CD4-positive, alpha-beta T cell treated with Interleukin-17A for 4 hours (primary cell): ENCODE measurements at places on chromosomes 1 and 21.

DNA sequence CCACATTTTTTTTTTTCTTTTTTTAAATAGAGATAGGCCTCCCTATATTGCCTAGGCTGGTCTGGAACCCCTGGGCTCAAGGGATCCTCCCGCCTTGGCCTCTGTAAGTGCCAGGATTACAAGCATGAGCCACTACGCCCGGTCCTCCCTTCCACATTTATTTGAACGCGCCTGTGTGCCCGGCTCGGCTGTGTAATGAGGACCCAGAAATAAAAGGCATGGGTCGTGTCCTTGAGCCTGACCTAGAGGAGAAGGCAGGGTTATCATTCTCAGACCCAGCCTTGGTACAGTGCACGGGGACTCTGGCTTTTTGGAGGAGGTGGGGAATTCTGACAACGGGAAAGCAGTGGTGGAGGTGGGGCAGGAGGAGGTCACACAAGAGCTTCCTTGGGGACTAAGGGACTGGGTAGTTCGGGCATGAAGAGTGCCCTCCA, 841 bp downstream of the CENPF start:
- no peak for DNase-seq

DNA sequence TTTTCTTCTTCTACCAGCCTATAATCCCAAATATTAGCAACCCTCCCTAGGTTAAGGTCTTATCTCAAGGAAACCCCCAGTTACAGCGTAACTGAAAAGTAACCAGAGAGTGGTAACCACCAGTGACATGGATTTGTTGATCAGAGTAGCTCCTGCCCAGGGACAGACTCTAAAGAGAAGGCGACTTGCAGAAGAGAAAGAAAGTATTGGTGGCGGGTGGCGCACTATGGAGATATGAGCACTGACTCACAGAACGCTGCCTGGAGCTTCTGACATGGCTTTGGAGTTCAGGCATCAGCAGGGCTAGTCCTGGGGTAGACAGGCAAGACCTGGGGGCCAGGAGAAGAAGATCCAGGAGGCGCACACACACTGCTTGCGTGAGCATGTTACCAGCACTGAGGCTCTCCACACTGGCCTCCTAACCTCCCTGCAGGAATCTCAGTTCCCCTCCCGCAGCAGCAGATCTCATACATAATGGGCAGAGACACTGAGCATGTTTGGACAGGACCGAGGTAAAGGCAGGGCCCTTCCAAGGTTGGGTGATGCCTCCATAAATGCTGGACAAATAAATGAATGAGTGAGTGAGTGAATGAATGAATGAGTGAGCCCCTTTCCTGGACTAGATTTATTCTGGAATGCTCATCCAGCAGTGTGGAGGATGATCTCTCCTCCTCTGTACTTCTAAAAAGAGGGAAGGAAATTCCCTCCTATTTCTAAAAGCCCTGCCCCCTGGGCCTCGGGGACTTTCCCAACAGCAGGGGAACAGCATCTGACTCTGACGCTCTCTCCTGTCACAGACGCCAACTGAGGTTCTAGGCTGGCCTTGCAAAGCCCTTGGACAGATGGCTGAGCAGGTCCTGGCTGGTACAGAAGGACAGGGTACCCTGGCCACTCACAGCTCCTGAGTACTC, 175.5 kb downstream of the CLIC6 start:
- DNase-seq, result no peak

DNA sequence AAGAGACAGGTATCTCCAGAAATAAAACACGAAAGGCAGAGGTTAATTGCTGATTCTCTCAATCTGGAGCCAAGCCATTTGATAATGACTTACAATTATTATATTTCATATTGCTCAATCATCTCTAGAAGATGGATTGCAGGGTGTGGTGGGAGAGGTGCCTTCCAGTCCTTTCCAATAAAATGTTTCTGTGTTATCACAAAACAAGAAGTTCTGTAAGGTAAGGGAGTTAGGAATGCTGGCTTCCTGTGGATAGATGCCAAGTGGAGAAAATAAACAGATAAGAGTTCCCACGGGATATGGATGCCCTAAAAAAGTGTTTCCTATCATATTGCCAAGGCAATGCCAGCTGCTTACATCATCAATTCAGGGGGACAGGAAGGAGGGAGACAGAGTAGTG, 7.2 kb upstream of the CCN1 start:
- DNase-seq, result no peak

DNA sequence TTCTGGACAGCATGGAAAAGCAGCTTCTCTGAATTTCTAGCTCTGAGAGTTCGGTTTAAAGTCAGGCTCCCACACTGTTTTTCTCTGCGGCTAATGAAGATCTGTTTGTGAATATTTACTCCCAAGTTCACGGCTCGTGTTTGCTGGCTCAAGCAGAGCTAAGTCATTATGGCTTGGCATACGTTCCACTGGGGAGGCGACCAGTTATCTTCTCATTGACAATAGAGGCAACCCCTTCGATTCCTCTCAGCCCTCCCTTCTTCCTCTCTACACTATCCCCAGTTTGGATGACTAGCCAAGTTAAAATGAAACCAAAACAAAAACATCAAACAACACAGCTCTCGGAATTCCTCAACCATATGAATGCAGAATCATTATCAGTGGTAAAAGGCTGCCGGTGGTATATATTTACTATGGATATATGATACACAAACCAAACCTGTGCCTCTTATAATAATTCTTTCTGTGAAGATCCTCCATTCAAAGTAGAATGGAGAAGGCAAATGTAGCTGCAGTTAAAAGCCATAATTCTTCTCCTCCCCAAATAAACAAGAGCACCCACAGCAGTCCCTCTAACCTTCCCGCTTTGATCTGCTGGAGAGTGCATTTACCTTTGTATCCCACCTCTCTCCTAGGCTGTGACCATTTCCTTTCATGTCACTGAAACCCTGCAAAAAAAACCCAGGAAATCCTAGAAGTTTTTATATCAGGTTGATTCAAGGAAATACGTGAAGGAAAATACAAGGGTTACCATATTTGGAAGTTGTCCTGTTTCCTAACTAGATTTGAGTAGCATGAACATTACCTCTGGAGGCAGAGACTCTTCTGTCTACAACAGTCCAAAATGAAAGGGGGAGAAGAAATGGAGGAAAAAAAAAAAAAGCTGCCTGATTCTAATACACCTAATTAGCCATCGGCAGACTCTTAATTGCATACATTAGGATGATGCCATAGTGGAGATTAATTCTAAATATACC, 108.3 kb upstream of the USH2A start:
- no peak for DNase-seq

GRCh38 chr21:34362670-34363069, 1.1 kb upstream of the KCNE2 start:
- DNase-seq, result no peak

DNA sequence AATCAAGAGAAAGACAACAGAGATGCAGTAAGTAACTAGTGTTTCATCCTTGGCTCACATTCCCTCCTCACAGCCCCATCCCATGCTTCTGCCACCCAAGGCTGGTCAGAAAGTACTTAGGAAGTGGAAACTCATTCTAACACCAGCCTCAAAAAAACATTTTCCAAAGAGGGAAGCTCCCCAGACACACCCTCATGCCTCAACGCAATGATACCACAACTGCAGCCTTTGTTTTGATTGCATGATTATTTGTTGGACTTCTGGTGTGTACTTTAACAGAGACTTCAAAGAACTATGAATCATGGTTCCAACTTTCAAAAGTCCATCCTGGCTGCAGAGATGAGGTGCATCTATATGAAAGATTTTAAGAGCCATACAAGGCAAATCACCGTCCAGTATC, 45.2 kb upstream of the KCNA3 start:
- no peak for DNase-seq

DNA sequence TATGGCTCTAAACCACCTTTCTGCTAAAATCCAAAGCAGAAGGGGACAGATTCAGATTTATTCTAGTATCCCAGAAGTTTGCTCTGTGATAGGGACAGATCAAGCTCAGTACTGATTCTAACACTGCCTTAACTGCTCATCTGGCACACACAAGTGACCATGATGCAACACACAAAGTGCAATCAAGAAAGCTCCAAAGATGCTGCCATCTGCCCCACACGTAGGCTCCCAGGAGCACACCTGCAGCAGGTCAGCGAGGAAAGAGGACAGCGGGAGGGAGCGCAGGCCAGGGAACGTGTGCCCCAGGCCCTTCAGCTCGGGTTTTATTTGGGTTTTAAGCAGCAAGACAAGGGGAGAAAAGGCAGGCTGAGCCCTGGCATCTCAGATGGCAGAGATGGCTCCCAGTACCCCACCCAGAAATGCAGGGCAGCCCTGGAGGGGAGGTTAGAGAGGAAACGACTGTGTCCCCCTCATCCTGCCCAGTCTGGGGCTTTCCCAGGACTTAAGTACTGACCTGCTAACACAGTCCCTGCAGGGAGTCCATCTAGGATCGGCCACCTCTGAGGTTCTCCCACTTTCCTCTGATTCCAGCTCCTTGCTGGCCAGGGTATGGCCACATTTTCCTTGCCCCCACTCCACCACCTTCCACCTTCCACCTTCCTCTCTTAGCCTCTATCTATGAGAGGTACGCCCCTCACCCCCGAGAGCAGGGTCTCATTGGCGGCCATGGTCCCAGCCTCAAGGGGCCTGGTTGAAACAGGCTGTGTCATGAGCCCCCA, 1.2 kb downstream of the TRIM11 start:
- no peak for DNase-seq

- DNase-seq, result no peak
These were observed 1.8 kb downstream of the RER1 start for GRCh38 chr1:2393471-2393877.

GRCh38 chr1:46411601-46412341, 17.7 kb downstream of the FAAH start:
- DNase-seq, result no peak

GRCh38 chr1:95407131-95407885, 173.3 kb downstream of the RWDD3 start:
- DNase-seq, result no peak

GRCh38 chr21:36034211-36034913, 26.0 kb downstream of the SETD4 start:
- no peak for DNase-seq
